CD4-positive, alpha-beta T cell treated with Interleukin-6 for 4 hours (primary cell): ENCODE measurements at places on chromosomes 6 and 20.
A peak's percentile ranks its signal among the peaks of the same experiment; 100 is the strongest.

- DNase-seq: no peak
Observed at GRCh38 chr6:129194306-129194941, 311.5 kb downstream of the LAMA2 start.

GRCh38 chr6:70886661-70887060, 70.2 kb downstream of the B3GAT2 start:
- DNase-seq: no peak

GRCh38 chr20:51608061-51608460, 65.5 kb upstream of the NFATC2 start:
- DNase-seq: no peak

DNA sequence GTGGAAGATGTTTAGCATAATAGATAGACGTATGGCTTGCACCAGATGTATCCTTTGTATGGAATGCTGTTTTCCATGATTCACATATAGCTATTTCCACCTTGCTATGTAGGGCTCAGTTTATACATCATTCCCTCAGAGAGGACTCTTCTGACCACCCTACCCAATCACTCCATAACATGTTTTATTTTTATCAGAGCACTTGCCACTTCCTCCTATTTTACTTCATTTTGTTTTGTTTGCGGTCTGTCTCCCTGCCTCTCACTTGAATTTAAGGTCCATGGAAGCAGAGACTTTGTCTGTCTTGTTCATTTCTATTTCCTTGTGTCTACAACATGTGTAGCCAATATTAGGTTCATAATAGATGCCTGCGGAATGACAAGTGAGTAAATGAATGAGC, 266.9 kb upstream of the CITED2 start:
- DNase-seq: no peak

GRCh38 chr6:31174378-31174777, 3.9 kb upstream of the POU5F1 start:
- no peak for DNase-seq

GRCh38 chr20:50987493-50988210, 29.0 kb downstream of the MOCS3 start:
- peak; percentile 65 for DNase-seq

GRCh38 chr6:125747589-125748405, 1.6 kb upstream of the HEY2 start:
- peak; percentile 35 for DNase-seq

DNA sequence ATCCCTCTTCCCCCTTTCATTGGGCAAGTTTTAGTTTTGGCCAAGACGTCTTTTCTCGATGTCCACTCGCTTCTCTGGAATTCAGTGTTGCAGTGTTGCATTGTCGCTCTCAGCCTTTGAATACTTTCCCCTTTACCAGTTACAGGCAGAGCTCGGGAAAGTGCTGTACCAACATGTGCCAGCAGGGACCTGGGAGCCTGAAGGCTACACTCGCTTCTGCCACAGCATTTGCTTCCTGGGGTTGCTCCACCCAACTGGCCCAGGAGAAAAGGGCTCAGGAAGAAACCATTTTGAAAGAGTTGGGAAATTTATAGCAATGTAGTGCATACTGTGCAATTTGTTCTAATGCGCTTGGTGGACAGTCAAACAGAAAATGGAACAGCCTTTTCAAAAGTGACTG, 78.6 kb downstream of the LINC00237 start:
- DNase-seq: no peak

DNA sequence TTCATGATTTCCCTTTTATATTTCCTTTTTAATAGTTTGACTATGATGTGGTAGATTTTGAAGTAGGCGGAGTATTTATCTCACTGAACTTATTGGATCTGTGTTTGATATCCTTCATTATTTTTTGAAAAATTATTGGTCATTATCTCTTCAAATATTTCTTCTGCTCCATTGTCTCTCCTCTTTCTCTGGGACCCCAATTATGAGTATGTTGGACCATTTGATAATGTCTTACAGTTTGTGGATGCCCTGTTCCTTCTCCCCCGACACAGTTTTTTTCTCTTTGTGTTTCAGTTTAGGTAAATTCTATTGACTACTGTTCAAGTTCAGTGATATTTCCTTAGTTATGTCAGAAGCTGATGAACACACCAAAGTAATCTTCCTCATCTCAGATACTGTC, 49.4 kb upstream of the COL10A1 start:
- DNase-seq: no peak

GRCh38 chr6:15386756-15387112, 140.9 kb downstream of the JARID2 start:
- no peak for DNase-seq

GRCh38 chr20:62561182-62561581, 81.1 kb upstream of the SLCO4A1 start:
- DNase-seq: no peak

DNA sequence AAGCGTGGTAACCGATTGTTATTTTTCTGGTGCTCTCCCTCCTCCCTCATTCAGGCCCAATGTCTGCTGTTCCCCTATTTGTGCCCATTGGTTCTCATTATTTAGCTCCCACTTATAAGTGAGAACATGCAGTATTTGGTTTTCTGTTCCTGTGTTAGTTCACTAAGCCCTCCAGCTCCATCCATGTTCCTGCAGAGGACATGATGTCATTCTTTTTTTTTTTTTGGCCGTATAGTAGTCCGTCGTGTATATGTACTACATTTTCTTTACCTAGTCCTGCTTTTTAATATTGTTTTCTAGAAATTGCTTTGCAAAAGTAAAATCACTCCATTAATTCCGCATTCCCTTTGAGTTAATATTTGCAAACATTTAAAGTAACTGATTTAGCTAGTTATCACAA, 23.1 kb downstream of the ZNF451 start:
- no peak for DNase-seq

DNA sequence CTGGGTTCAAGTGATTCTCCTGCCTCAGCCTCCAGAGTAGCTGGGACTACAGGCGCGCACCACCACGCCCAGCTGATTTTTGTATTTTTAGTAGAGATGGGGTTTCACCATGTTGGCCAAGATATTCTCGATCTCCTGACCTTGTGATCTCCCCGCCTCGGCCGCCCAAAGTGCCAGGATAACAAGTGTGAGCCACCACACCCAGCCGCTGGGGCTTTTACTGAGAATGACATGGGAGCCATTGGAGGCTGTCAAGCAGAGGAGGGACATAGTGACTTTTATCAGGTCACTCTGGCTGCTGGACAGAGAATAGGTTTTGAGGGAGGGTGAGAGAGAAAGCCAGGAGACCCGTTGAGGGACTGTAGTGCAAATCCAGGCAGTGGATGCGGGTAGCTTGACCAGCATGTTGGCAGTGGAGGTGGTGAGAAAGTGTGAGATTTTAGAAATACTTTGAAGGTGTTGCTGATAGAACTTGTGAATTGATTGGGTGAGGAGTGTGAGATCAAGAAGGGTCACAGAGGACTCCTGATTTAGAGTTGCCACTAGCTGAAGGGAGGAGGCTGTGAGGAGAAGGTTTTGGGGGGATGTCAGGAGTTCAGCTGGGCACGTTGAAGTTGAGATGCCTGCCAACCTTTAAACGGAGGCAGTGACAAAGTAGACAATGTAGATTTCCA, 14.7 kb downstream of the ZNF341 start:
- DNase-seq: no peak

- no peak for DNase-seq
Observed at GRCh38 chr6:131059486-131059885, 3.6 kb downstream of the EPB41L2 start.

- DNase-seq: no peak
Observed at GRCh38 chr6:14633479-14633878, 515.9 kb downstream of the CD83 start.

- DNase-seq: no peak
Observed at GRCh38 chr6:96786336-96786735, 50.9 kb downstream of the GPR63 start.

DNA sequence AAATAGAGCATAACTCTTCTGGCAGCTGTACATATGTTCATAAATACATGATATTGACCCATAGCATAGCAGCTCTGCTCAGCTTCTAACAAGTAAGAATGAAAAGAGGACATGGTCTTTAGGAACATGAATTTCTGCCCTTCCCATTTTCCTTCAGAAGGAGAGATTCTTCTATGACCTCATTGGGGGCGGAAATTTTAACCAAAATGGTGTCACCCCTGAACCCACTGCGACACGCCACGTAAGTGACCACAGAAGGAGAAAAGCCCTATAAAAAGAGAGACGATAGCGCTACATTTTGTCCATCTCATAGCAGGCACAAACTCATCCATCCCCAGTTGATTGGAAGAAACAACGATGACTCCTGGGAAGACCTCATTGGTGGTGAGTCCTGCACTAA, at the start of gene IL17A:
Gene IL17A (plus strand): TSS at position 301 of the 400 bp plus-strand sequence. CDS start 57 bp downstream, at position 358.
- DNase-seq: no peak
